Neural progenitor cell (in vitro differentiated cells): ENCODE measurements at places on chromosomes 11 and 22. TPM values are rescaled to one million over a fixed set of nuclear protein-coding genes. Genes with fewer than 3 reads are reported as not detected.

GRCh38 chr22:44112191-44112590 is 68.5 kb upstream of the PARVG start:
- no peak overlapping the region for H3K27ac ChIP-seq
- no peak overlapping the region for H3K4me3 ChIP-seq
- no peaks in the 10 kb centered on the region for H3K36me3 ChIP-seq
- H3K4me1 ChIP-seq = peaks cover 16% of the 10 kb centered on the region

Gene RBMXL2
- 0.19 TPM in 1 of 2 replicates, not detected in the other for total RNA-seq

Gene OR51L1
- total RNA-seq = not detected in 2 replicates

- DNase-seq = peak; percentile 33
- H3K27me3 ChIP-seq = peaks cover 20% of the 10 kb centered on the region
- no peaks in the 10 kb centered on the region for H3K36me3 ChIP-seq
- no peak overlapping the region for H3K27ac ChIP-seq
These were observed 4.4 kb upstream of the FBXO3 start for GRCh38 chr11:33778675-33779074.

DNA sequence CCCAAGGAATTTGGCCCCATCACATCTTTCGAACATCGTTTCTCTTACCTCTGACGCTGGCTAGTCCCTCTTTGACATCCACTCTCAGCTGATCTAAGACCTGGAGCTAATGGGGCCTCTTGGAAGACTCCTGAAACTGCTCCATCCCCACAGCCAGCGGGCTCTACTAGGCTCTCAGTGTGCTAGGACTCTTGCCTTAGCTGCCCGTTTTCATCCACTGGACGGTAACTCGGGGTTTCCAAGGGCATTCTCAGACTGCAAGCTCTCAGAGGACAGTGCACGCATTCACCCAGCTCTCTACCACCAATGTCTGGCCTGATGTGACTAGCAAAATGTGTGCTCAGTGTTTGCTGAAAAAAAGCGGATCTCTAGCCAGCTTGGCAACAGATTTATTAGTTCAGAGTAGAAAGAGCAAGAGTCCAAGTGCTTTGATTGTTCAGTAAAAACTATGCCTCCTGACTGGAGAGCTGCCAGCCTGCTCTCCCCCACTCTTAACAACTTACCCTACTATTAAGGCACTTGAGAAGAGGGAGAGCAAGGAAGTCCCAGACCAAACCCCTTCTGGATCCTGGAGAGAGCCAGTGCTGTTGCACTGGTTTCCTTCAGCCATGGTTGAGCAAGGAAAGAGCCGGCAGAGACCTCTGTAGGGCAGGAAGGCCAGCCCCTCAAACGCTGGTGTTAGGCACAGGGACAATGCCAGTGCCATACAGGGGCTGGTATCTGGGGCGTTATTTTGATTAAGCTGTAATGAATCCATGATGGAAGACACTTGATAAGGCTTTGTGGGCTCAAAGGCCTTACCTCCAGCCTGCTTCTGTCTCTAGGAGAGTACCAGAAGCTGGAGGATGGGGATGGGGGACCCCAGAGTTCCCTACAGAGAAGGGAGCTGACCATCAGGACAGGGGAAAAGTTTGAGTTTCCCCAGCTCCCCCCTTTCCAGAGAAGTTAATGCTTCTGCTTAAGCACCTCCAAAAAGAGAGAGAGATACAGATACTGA is 9.2 kb downstream of the RELA start:
- peaks cover 11% of the 10 kb centered on the region for H3K4me1 ChIP-seq
- peak overlapping the region; percentile 69 for H3K27ac ChIP-seq
- no peak for DNase-seq
- peak overlapping the region; percentile 48 for H3K4me3 ChIP-seq

DNA sequence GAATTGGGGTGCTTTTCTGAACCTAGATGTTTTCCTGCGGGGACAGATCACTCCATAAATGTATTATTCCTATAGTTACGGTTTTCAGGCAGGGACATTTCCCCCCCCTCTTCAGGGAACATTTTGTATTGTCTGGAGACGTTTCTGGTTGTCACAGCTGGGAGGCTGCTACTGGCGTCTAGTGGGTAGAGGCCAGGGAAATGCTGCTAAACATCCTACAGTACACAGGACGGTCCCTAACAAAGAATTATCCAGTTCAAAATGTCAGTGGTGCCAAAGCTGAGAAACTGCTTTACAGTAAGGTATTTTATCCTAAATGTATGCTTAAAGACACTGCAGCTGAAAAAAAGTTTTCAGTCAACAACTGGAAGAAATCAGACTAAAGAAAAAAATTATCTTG is 19.4 kb downstream of the PIWIL4 start:
- H3K27me3 ChIP-seq = no peaks in the 10 kb centered on the region
- no peak for DNase-seq
- peaks cover 16% of the 10 kb centered on the region for H3K4me1 ChIP-seq
- no peaks in the 10 kb centered on the region for H3K36me3 ChIP-seq
- no peak overlapping the region for H3K27ac ChIP-seq

DNA sequence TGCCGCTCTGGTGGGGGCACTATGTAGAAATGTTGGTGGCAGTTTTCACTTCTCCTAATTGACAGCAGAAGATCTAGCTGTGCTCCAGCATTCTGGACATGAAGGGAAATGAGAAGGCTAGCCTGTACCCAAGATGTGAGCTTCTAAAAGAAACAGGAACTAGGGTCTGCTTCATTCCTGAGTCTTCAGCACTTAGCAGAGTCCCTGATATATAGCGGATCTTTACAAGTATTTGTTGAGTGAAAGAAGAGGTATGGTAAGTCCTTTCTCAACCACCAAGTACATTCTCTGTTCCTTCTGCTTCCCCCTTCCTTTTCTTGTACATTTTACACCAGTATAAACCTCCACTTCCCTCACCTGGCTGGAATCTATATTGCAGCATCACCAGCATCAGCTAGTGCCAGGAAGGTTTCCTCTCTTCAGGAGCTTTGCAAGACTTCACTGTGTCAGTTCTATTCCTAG is 408.3 kb upstream of the CADM1 start:
- no peaks in the 10 kb centered on the region for H3K36me3 ChIP-seq
- H3K27ac ChIP-seq = no peak overlapping the region
- H3K27me3 ChIP-seq = no peaks in the 10 kb centered on the region
- peak; percentile 46 for DNase-seq
- no peak overlapping the region for H3K4me3 ChIP-seq
- peaks cover 33% of the 10 kb centered on the region for H3K4me1 ChIP-seq

Gene TAF1D
- total RNA-seq = 180 and 316 TPM in 2 replicates

GRCh38 chr11:70596091-70596490 is 197.8 kb downstream of the CTTN start:
- H3K36me3 ChIP-seq = no peaks in the 10 kb centered on the region
- no peak overlapping the region for H3K27ac ChIP-seq
- DNase-seq = no peak
- H3K27me3 ChIP-seq = no peaks in the 10 kb centered on the region
- H3K4me1 ChIP-seq = peaks cover 8% of the 10 kb centered on the region
- H3K4me3 ChIP-seq = no peak overlapping the region

Gene FBLN1
- 84.3 and 163 TPM in 2 replicates for total RNA-seq

GRCh38 chr11:100080381-100080780 is 606.7 kb upstream of the ARHGAP42 start:
- no peaks in the 10 kb centered on the region for H3K36me3 ChIP-seq
- H3K4me3 ChIP-seq = no peak overlapping the region
- peak overlapping the region; percentile 50 for H3K27ac ChIP-seq
- H3K27me3 ChIP-seq = no peaks in the 10 kb centered on the region
- DNase-seq = peak; percentile 5

- peak; percentile 92 for DNase-seq
- H3K36me3 ChIP-seq = no peaks in the 10 kb centered on the region
- peak within 1 kb of the TSS; percentile 88 for H3K4me3 ChIP-seq
- H3K27me3 ChIP-seq = no peaks in the 10 kb centered on the region
These were observed at the start of gene TCF20 for GRCh38 chr22:42270510-42271190. Gene TCF20 (minus strand): TSS chr22:42270653. CDS start chr22:42215305, 55,348 bp downstream.

Gene CSNK2A3
- total RNA-seq = 1.7 and 5.9 TPM in 2 replicates

- H3K27ac ChIP-seq = no peak overlapping the region
- no peaks in the 10 kb centered on the region for H3K4me1 ChIP-seq
- no peak for DNase-seq
- H3K36me3 ChIP-seq = no peaks in the 10 kb centered on the region
These were observed 14.3 kb upstream of the AIFM3 start for GRCh38 chr22:20952544-20953341.

Gene SCO2
- total RNA-seq = 1.1 TPM in 1 of 2 replicates, not detected in the other

Gene CTSD
- total RNA-seq = 38.2 and 94.6 TPM in 2 replicates

DNA sequence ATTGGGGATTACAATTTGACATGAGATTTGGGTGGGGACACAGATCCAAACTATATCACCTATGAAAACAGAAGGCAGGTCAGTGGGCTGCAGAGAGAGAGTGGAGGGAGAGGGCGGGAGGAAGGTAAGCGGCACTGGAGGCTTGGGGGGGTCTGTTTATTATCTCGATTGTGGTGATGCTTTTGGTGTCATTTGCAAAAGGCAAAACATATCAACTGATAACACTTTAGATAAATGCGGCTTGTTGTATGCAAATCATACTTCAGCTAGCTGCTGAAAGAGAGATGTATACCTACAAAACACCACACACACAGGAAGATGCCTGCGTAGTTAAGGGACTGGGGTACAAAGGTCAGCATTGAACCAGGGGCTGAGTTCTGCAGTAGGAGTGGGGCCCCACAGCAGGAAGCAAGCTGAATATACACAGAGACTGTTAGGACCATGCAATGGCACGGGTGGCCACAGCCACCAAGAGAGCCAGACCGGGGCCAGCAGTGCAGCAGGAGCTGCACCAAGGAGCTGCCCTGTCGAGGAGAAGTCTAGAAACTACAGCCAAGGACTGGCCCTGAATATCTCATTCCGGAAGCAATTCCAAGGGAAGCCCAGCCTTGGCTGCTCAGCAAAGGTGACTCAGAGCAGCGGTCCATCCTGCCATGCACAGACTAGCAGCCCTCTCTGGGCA is 23.8 kb upstream of the TOLLIP start:
- peaks cover 7% of the 10 kb centered on the region for H3K4me1 ChIP-seq
- peaks cover 48% of the 10 kb centered on the region for H3K27me3 ChIP-seq
- H3K4me3 ChIP-seq = no peak overlapping the region
- no peak overlapping the region for H3K27ac ChIP-seq

GRCh38 chr11:27234961-27235360 is 128.1 kb downstream of the CCDC34 start:
- H3K36me3 ChIP-seq = no peaks in the 10 kb centered on the region
- no peak for DNase-seq
- H3K27ac ChIP-seq = no peak overlapping the region
- H3K4me3 ChIP-seq = no peak overlapping the region
- peaks cover 21% of the 10 kb centered on the region for H3K4me1 ChIP-seq

Gene C11orf87
- total RNA-seq = not detected in 2 replicates

Gene TRIM21
- 9.7 and 9.9 TPM in 2 replicates for total RNA-seq

DNA sequence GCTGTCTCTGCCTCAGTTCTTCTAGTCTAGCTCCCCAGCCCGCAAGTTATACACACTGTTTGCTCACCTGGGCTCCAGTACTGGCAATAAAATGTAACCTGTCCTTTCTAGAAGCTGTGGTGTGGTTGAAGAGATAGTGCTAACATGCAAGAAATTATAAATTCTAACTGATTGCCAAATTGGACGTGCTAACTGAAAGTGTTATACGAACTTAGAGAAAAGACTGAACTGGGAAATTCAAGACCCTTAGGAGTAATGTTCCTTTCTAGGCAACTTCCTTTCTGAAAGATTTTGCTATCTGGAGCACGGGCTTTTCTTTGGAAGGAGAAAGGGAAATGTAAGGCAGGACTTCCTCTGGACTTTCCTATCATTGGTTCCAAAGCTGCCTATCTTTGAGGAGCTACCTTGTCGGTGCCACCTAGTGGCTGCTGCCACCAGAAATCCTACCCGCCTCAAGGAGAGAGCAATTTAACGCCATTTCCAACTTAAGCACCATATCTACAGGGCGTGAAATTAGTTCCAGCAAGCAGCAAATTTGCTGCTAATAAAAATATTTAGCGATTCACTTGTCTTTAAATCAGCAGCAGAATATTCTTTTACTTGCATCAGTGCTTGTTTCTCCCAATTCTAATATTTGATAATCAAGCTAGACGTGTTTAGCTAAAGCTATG is 12.7 kb upstream of the TMEM218 start:
- H3K4me1 ChIP-seq = peaks cover 5% of the 10 kb centered on the region
- DNase-seq = peak; percentile 54
- H3K27ac ChIP-seq = no peak overlapping the region
- H3K4me3 ChIP-seq = no peak overlapping the region

Gene NUDT8
- 1.6 and 4.1 TPM in 2 replicates for total RNA-seq

- H3K27ac ChIP-seq = no peak overlapping the region
- no peak overlapping the region for H3K4me3 ChIP-seq
- DNase-seq = no peak
- H3K36me3 ChIP-seq = no peaks in the 10 kb centered on the region
These were observed 176.4 kb upstream of the PLET1 start for GRCh38 chr11:112437096-112437495.

Gene P2RX3
- total RNA-seq = 1.5 and 2.4 TPM in 2 replicates

DNA sequence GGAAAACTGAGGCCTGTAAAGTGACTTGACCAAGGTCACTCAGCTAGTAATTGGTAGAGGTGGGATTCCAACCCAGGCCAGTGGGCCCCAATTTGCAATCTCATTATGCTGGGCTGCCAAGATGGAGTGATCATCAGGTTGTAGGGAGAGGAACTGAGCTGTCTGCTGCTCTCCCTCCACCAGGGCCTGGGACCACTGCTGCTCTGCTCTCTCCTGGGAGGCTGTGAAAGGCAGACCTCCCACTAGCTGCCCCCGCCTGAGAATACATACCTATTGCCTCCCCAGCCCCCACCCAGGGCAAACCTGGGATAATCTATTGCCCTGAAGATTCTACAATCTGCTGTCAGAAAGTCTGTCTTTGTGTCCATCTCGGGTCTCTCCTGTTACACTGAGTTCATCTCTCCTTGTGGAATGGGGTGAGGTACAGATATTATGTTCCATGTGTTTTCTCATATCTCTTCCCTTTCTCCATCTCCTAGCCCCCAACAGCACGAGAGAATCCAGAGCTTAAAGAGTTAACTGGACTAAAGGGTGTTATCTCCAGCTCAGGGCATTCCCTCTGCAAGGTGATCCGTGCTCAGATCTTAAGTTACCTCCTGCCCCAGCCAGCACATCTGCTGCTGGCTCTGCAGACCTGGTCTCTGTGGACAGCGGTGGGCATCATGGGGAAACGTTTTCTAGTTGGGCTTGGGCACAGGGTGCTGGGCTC is 5.6 kb downstream of the NECTIN1 start:
- no peak overlapping the region for H3K4me3 ChIP-seq
- no peak overlapping the region for H3K27ac ChIP-seq
- H3K27me3 ChIP-seq = no peaks in the 10 kb centered on the region
- peak; percentile 36 for DNase-seq

DNA sequence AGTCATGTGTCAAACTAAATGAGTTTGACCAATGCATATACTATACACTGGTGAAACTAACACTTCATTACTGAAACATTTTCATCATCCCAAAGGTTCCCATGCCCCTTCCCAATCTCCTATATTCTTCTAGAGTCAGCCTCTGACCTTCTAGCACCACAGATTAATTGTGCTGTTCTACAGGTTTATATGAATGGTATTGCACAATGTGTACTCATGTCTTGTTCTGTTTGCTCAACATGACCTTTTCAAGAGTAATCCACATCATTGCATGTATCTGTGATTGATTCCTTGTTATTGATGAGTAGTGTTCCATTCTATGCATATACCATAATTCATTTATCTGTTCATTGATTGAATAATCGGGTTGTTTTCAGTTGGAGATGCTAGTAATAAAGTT is 7.5 kb upstream of the OR8G1 start:
- H3K4me1 ChIP-seq = no peaks in the 10 kb centered on the region
- DNase-seq = no peak
- no peak overlapping the region for H3K4me3 ChIP-seq
